ENCODE measurements at places on chromosomes 3 and 15.

DNA sequence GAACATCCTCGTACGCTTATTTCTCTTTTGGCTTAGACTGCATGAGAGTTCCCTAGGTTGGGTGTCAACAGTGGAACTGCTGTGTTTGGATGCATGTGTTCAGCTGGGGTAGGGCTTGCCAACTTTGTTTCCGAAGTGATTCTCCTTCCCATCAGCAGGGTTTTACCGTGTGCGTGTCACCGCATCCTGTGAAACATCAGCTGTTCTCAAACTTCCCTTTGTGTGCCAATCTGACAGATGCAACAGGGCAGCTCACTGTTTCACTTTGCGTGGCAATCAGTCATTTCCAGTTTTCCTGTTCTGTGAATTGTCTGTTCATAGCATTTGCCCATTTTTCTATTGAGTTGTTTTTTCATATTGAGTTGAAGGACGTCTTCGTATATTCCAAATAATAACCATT, 218.8 kb downstream of the VPS13C start:
- H3K4me1 ChIP-seq: no peaks in the 10 kb centered on the region
- DNase-seq: no peak
- no peaks in the 10 kb centered on the region for H3K27me3 ChIP-seq
- no peak overlapping the region for H3K27ac ChIP-seq

DNA sequence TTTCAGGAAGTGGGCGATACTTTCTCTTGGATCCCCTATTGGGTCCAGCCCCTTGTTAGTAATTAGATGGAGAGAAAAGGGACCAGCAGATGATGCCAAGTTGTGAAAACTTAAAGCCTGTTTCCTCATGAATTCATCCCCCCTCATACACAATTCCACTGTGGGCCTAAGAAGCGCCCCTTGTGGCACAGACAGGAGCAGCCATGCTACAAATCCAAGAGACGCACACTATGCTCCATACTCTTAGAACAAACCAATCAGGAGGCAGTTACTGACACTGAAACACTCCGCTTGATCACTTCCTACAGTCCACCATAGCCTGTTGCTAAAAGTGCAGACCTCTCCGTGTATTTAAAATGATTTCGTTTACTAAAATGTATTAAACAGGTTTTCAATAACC, 111.3 kb upstream of the ARRDC4 start:
- no peak overlapping the region for H3K27ac ChIP-seq
- H3K4me1 ChIP-seq: no peaks in the 10 kb centered on the region
- no peaks in the 10 kb centered on the region for H3K36me3 ChIP-seq
- H3K4me3 ChIP-seq: no peak overlapping the region
- DNase-seq: no peak
- H3K27me3 ChIP-seq: no peaks in the 10 kb centered on the region

DNA sequence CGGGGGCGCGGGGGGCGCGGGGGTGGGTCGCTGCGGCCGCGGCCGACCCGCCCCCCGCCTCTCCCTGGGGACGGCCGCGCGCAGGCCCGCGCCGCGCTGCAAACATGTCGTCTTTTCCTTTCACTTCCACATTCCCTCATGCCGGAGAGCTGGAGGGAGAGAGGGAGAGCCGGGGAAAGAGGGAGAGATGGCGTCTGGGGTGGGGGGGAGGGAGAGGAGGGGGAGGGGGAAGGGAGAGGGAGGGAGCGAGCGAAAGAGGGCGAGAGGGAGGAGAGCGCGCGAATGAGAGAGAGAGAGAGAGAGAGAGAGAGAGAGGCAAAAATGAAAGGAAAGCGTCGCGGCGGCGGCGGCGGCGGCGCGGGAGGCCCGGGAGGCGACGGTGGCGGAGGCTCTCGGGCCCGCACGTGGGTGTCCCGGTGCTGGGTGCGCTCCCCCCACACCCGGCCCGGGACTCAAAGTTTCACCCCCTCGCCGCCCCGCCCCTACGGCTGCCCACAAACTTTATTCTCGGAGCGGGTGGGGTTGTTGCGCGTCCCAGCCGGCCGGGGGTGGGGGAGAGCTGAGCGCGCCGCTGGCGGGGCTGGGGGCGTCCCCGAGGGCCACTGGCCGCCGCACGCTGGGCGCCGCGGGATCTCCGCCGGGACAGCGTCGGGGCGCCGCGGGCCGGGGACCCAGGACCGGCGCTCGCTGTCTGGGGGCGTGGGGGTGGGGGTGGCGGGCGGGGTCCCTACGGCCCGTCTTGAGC, 731 bp downstream of the ZNF710 start:
- DNase-seq: peak; percentile 65
- H3K4me3 ChIP-seq: peak overlapping the region; percentile 88
- H3K4me1 ChIP-seq: peaks cover 22% of the 10 kb centered on the region
- no peak overlapping the region for H3K27ac ChIP-seq
- H3K27me3 ChIP-seq: 0 out of 2 replicates have a peak, but pooled peaks cover 5% of the 10 kb centered on the region

GRCh38 chr3:82157952-82158351, 396.5 kb upstream of the GBE1 start:
- H3K36me3 ChIP-seq: no peaks in the 10 kb centered on the region
- no peak overlapping the region for H3K27ac ChIP-seq
- no peaks in the 10 kb centered on the region for H3K27me3 ChIP-seq
- no peak overlapping the region for H3K4me3 ChIP-seq
